Naive thymus-derived CD8-positive, alpha-beta T cell (primary cell): ENCODE measurements at places on chromosomes 3 and 15. TPM values are rescaled to one million over a fixed set of nuclear protein-coding genes. Genes with fewer than 3 reads are reported as not detected.

PLSCR5 gene
- polyA plus RNA-seq, result not detected

INAFM2 gene
- 1.9 TPM for polyA plus RNA-seq

IL17RD gene
- polyA plus RNA-seq, result not detected

RTP4 gene
- 4.4 TPM for polyA plus RNA-seq

CYP1A2 gene
- polyA plus RNA-seq, result not detected

CCRL2 gene
- 1.1 TPM for polyA plus RNA-seq

KY gene
- not detected for polyA plus RNA-seq

EPHA6 gene
- not detected for polyA plus RNA-seq

IL17RE gene
- not detected for polyA plus RNA-seq

HGD gene
- not detected for polyA plus RNA-seq

ACTRT3 gene
- 0.13 TPM for polyA plus RNA-seq
